Spinal cord (tissue), 10 donors: ENCODE measurements at places on chromosomes 6 and 20.

DNA sequence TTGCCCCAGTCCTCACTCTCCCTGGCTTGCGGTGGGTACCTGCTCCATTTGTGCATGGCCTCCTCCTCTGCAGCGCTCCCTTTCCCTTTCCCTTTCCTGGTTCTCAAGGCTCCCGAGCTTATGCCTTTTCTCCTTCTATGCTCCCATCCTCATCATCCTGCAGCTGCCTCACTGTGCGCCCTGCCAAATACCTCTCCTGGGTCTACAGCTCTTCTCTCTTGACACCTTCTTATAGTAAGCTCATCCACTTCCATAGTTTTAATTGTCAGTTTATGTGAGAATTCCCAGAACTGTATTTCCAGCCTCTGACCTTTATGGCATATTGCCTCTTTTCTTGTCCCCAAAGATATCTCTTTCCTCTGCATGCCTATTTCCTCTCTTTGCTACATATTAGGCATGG lies 5.9 kb downstream of the ADGRF5 start:
- DNase-seq: no peak

DNA sequence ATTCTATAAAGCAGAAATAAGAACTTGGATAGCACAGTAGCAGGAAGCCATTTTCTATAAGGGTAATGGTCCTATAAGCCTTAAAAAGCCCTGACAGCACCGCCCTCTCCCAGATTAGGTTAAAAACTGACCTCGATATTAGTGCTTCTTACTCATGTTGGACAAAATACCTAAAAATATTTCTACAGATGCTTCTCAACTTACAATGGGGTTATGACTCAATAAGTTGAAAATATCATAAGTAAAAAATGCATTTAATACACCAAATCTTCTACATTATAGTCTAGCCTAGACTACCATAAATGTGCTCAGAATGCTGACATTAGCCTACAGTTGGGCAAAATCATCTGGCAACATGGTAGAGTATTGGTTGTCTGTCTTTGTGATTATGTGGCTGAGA lies 70.3 kb downstream of the SESN1 start:
- no peak for DNase-seq

DNA sequence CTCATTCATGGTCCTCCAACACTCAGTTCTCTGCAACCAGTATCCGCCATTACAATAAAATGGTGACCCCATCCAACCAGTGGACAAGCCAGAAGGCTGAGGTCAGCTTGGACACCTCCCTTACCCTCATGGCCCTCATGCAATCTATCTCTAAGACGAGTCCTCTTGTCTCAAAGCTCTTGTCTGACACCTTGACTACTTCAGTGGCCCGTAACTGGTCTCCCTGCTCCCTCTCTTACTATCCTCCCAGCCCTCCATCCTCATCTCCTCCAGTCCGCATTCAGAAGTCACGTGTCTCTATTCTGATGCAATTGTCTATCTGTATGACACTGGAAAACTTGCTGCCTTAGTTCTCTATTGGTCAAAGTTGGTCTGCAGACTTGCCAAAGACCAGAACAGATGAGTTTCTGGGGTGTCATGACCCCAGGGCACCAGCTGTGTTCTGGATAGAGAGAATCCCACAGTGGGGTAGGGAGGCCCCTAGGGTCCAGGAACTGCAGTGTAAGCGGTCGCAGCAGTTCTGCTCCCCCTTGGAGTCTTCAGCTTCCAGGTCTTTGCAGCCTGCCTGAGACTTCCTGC lies 59.6 kb upstream of the RNF24 start:
- no peak for DNase-seq

DNA sequence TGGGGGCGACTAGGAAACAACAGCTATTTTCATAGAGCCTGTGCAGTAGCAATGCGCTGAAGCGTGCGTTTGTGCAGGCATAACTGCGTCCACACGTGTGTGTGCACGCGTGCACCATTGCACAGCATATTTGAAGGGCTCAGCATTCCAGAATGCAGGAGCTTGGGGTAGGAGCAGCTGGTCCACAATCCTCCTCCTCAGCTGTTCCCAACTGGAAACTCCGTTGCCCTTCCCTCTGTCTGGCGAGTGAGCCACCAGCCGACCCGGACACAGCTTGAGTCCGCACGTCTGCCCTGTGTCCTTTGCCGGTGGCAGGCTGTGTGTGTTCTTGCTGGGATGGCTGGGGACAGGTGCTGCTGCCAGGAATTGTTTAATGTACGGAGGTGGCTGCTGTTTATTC lies 110.2 kb downstream of the SASH1 start:
- no peak for DNase-seq

- DNase-seq: no peak
Observed at GRCh38 chr6:142482249-142482648, 180.4 kb downstream of the ADGRG6 start.

GRCh38 chr6:11246722-11247121 lies 14.3 kb upstream of the NEDD9 start:
- no peak for DNase-seq

DNA sequence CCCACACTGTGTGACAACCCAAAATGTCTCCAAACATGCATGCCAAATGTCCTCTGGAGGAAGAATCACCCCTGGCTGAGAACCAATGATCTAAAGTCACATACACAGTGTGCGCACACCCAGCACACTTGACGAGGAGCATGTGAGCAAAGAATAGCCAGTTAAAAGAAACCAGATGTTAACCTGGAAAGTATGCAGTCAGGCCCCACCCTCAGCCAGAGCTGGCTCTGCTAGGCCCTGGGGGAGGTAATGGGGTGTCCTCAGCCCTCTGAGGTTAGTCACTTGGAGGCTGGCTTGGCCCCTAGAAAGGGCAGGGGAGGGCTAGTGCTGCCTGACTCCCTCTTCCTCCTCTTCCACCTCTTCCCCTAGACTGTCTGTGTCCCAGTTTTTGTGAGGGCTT lies 15.2 kb upstream of the GUCA1A start:
- DNase-seq: no peak

DNA sequence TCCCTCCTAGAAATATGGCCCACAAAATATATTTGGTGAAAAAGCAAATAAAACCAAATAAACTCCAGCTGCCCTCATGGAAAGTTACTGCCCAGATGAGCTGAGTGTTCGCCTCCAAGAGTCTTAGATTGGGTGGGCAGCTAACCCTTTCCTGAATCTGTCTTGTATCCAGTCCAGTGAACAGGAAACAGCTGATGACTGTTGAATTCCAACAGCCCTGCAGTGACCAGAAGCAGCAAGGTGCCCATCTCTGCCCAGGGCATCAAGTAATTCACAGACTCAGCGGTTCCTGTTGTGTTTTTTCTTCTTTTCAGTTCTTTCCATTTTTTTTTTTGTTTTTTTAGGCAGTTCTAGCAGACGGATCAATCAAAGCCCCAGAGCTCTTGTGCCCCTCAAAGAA lies 199.2 kb downstream of the UBE3D start:
- DNase-seq: no peak

GRCh38 chr20:25273541-25274358 lies 25.9 kb downstream of the PYGB start:
- DNase-seq: no peak

GRCh38 chr20:32970973-32971300 lies 33.3 kb downstream of the SUN5 start:
- no peak for DNase-seq

- DNase-seq: no peak
Observed at GRCh38 chr6:169918239-169918953, 167.0 kb downstream of the ERMARD start.

DNA sequence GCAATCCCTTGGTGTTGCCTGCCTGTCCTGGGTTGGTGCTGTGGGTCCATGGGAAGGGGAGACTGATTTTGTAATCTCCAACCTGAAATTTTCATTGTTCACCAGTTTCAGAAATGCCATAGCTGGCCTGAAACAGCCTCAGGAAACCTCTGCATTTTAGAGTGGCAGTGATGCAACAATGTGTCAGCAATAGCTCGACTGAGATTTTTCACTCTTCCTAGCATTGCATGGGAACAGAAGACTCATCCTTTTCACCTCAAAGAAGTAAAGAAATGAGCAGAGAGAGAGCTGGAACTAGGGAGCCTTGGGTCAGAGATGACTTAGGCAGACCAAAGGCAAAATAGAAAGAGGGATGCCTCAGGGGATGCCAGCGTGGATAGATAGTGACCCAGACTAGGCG lies 23.7 kb upstream of the TMEM14A start:
- DNase-seq: no peak

- DNase-seq: peak; percentile 21
Observed at GRCh38 chr6:130933712-130934200, 106.5 kb downstream of the SMLR1 start.

- DNase-seq: no peak
Observed at GRCh38 chr6:12538881-12539357, 177.6 kb upstream of the PHACTR1 start.

DNA sequence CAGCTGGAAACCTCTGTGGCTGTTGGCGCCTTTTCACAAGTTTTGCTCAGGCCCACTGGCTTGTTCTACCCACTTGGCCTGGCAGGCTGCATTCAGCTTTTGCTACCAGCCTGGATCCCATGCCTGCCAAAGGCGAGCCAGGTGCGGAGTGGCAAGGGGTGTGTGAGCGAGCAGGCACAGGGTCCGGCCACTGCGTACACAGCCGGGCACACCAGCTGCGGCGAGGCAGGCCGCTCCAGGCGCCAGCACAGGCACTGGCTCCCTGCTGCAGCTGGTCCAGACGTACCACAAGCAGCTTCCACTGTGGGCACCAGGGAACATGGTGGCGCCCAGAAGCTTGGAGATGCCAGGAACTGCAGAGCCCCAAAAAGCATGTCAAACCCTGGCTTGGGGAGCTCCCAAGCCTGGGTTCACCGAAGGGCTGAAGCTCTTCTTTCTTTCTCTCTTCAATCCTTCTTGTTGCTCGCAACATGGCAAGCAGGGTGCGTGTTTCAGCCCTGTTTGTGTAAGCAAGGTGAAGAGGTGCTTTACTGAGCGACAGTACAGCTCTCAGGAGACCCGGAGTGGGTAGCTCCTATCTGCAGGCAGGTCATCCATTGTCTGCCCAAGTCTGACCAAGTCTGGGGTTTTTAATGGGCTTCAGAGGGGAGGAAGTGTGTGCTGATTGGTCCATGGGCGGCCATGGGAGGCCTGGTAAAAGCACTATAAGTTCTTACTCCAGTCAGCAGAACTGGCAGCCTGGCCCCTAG lies 32.6 kb upstream of the GRM4 start:
- no peak for DNase-seq

- no peak for DNase-seq
Observed at GRCh38 chr20:57473246-57474048, 51.5 kb downstream of the CTCFL start.

DNA sequence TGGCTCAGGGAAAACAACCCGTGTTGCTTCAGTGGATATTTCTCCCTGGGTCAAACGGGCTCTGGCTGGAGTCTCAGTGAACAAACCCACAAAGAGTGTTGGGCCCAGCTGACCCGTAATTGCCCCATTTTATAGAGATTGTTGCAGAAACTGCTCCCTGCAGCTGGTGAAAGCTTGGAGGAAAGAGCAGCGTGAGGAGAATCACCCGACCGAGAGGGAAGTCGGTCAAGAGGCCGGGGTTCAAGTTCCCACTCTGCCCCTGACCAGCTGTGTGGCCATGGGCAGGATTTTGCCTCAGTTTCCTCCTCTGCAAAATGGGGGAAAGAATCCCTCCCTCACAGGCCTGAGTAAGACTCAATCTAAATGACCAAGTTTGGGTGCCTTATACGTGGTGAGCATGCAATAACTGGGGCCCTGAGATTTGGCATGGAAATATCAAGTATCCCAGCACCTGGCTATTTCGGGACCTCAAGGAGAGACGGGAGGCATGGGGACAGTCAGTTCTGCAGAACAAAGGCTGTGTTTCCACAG lies 1.7 kb upstream of the TGM2 start:
- no peak for DNase-seq

- no peak for DNase-seq
Observed at GRCh38 chr20:23050847-23051627, 1.6 kb upstream of the THBD start.

DNA sequence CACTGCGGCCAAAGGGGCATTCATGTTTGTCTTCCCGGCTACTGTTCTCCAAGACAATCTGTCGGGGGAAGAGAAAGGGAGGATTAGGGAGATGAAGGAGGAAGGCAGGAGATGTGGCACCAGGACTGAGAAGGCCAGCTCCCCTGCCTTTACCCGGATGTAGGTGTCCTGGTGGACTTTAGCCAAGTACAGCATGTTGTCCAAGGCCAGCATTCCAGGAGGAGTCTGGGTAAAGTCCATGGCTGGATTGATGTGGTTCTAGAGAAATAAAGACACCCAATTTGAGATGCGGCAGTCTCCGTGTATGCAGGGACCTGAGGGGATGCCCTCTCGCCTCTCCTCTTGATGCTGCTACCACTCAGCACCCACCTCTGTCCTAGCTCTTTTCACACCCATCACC lies 32.0 kb downstream of the ELMO2 start:
- no peak for DNase-seq

GRCh38 chr20:47727909-47728361 lies 57.3 kb downstream of the SULF2 start:
- DNase-seq: peak; percentile 78

DNA sequence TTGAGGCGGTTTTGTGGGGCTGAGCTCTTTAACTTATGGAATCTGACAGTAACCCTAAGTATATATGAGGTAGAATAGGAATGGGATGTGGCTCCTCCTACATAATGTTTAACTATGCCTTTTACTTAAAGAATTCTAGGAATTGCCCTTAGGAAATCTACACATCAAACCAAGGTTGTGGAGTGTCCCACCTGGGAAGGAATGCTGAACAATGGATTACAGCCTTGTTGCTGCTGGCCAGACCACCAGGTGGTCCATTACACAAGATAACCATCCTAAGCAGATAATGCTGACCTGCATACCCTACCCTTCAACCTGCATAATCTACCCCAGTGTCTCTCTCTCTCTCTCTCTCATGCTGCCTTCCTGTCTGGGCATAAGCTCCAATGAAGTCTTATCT lies 35.0 kb upstream of the SLC22A16 start:
- no peak for DNase-seq

DNA sequence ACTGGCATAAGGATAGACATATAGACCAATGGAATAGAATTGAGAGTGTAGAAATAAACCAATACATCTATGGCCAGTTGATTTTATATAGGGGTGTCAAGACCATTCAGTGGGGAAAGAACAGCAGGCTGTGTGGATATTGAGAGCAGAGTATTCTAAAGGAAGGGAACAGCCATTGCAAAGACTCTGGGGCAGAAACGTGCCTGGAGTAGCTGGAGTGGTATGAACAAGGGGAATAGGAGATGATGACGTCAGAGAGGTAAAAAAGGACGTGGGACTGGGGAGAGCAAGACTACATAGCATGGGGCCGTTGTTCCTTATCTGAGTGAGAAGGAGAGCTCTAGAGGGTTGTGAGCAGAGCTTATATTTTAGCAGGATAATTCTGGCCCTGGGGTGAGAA lies 85.2 kb downstream of the TOX2 start:
- no peak for DNase-seq

- DNase-seq: no peak
Observed at GRCh38 chr6:116386581-116387299, 16.0 kb downstream of the DSE start.

DNA sequence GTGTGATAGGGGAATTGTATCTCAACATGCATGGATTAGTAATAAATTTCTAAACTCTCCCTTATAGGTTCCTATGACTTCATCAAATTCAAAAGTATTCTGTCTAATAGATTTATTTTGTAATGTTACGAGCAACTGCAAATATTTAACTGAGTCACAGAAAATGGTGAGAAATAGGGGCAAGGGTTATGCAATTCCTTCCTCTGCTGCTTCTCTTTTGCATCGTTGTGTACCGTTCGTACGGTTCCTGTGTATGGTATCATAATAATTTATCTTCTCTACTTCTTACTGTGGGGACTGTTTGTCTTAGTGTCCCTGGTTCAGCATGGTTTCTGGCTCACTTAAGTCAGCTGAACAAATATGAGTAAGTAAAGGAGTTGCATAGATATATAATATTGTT lies 44.8 kb downstream of the SMOC2 start:
- no peak for DNase-seq

- no peak for DNase-seq
Observed at GRCh38 chr20:43538878-43539700, 19.7 kb upstream of the SGK2 start.
